ENCODE measurements at places on chromosomes 3 and 15.

DNA sequence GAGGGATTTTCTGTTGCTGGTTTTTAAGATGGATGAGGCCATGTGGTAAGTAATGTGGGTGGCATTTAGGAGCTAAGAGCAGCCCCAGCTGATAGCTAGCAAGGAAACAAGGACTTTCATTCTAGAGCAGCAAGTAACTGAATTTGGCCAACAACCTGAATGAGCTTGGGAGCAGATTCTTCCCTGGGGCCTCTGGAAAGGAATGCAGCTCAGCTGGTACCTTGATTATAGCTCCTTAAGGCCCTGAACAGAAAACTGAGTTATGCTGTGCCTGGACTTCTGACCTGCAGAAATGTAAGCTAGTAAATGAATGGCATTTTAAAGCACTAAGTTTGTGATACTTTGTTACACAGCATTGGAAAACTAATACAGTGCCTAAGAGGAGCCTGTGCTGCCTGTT lies 565.5 kb downstream of the PDCD6IP start:
- no peak for DNase-seq

GRCh38 chr3:142987080-142987700 lies 14.2 kb upstream of the U2SURP start:
- peak; percentile 39 for DNase-seq

DNA sequence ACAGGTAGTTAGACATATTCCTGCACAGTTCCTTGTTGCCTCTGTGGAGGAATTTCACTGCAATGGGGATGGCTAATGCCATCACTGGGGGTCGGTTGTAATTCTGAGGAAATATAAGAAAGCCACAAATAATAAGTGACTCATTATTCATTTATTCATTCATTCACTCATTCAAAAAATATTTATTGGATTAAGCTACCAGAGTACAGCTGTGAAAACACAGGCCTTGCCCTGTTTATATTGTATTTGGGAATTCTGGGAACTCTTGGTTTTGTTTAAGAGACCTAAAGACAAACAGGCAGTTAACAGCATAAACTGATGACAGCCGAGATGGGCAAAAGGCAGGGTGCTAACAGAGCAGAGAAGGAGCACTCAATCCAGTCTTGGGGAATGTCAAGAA lies 23.6 kb downstream of the PTX3 start:
- peak; percentile 91 for DNase-seq

DNA sequence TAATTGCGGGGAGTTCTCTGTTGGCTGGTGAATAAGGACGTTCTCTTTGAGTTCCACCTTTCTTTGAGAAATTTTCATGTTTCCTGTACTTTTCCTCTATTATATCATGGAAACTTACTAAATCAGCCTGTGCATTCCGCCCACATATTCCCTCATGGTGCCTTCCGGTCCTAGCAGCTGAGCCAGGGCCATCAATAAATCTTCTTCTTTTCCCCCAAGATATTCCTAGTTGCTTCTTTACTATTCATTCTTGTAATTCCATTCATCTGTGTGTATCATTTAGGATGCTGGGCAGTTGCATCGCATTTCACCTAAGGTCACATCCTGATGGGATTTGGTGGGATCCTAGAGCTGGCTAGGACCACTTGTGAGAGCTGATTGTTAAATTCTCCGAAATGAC lies 139.2 kb downstream of the RBMS3 start:
- peak; percentile 78 for DNase-seq

GRCh38 chr3:64382153-64382552 lies 156.9 kb upstream of the PRICKLE2 start:
- no peak for DNase-seq

DNA sequence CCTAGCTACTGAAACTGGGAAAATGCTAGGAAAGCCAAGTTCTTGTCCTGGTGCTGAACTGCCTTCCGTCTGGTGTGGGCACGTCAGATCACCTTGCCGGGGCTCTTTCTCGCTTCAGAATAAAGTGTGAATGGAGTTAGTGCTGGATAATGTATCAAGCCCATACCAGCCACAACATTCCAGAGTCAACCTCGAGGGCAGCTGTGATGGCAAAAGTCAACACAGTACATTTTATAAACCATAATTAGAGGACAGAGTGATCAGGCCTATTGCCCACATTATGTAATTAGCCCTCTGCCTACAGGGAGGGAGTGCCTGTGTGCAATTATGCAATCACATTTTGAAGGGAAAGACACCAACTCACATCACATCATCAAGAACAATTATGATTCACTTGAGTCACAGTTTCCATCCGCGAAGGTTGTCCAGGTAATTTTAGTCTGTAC lies 165.2 kb downstream of the RORA start:
- no peak for DNase-seq

DNA sequence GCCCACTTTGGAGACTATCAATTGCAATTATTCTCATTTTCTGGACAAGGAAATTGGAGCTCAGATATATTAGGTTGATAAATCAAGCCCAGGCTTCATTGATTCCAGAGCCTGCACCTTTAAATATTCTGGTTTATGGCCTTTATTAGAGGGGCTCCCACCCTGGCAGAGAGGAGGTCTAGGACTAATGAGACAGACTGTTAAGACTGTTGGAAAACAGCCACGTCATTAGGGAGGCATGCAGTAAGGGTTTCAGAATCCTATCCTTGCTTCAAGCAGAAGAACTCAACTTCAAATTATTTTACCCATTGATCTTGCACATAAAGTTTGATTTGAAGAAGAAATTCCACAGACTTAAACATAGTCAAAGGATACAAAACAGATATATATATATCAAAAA lies 33.8 kb upstream of the KCNH8 start:
- DNase-seq: no peak

GRCh38 chr3:108090049-108090700 lies 656 bp downstream of the CD47 start:
- DNase-seq: peak; percentile 38

GRCh38 chr3:128419311-128419710 lies 47.4 kb downstream of the DNAJB8 start:
- DNase-seq: no peak

- no peak for DNase-seq
These were observed 117.7 kb downstream of the C3orf38 start for GRCh38 chr3:88267441-88267840.

DNA sequence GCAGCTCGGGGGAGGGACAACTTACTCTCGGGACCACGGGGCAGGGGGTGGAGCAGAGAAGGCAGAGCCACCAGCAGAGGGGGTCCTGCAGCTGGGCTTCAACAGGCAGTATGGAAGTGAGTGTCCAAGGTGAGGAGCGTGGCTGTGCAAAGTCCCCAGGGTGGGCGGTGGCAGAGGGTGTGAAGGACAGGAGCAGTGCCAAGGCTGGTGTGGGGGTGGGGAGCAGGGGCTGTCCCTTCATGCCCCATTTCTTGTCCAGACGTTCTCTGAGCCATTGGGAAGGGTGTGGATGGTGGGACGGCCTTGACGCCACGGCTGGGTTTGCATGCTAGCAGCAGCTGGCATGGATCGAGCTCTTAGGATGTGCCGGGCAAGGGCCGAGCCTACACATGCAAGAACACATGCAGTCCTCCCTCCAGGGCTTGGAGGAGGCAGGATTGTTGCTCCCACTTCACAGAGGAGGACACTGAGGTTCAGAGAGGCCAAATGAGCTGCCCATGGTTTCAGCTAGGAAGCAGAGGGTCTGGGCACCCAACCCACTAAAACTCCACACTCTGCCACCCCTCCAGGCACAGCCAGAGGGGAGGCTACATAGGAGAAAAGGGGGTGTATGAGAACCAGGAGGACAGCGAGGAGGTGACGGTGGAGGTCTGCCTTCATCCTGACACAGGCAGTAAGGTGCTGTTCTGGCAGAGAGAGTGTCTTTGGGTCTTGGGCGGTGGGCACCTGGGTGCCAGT lies 93.6 kb downstream of the TBC1D2B start:
- no peak for DNase-seq

DNA sequence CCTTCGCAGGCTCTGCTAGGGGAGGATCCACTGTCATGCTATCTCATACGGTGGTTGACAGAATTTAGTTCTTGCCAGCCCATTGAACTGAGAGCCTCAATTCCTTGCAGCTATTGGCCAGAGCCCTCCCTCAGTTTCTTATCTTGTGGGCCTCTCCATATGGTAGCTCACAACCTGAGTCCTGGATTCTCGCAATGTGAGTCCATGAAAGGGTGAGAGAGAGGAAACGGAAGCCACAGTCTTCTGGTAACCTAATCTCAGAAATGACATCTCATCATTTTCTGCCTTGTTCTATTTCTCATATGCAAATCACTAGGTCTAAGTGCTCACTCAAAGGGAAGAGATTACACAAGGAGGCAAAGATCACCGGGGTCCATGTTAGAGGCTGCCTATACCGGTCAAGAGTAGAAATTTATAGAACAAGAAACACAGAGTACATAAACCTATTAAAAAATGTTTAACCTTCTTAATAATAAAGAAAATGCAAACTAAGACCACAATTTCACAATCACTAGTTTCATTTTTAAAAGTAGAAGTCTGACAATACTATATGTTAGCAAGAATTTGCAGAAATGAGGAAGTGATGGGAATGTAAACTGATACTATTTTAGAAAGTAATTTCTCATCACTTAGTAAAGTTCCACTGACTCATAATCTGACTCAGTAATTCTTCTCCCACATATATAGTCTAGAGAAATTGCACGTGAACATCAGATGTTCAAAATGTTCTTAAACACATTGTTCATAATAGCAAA lies 378.4 kb upstream of the AGTR1 start:
- peak; percentile 84 for DNase-seq

DNA sequence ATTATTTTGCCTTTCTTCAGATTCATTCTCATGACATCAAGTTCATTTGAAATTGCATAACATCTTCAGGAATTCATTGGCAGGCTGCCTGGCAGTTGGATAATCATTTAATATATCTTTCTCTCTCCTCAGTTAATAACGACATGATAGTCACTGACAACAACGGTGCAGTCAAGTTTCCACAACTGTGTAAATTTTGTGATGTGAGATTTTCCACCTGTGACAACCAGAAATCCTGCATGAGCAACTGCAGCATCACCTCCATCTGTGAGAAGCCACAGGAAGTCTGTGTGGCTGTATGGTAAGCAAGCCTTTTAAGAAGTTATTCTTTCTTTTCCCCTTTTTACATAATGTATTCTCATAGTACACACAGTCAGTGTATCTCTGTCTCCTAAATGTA lies 38.2 kb downstream of the TGFBR2 start:
- peak; percentile 85 for DNase-seq

- no peak for DNase-seq
These were observed 103.5 kb downstream of the LPP start for GRCh38 chr3:188257384-188258026.
